ENCODE measurements at places on chromosomes 12 and 14.

DNA sequence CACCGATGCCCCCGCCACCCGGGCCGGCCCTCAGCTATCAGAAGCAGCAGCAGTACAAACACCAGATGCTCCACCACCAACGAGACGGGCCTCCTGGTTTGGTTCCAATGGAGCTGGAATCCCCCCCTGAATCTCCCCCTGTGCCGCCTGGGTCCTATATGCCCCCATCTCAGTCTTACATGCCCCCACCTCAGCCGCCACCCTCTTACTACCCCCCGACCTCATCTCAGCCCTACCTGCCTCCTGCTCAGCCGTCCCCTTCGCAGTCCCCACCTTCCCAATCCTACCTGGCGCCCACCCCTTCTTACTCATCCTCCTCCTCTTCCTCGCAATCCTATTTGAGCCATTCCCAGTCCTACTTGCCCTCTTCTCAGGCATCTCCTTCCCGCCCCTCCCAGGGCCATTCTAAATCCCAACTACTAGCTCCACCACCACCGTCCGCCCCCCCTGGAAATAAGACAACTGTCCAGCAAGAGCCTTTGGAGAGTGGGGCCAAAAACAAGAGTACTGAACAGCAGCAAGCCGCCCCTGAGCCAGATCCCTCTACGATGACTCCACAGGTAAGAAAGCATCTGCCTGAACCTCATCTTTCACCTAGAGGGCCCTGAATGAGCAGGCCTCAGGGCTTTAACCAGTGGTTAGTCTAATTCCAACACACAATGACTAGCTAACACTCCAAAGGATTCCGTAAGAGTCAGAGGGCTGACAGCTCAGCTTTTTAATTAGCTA, 851 bp downstream of the YLPM1 start:
- no peak for DNase-seq

DNA sequence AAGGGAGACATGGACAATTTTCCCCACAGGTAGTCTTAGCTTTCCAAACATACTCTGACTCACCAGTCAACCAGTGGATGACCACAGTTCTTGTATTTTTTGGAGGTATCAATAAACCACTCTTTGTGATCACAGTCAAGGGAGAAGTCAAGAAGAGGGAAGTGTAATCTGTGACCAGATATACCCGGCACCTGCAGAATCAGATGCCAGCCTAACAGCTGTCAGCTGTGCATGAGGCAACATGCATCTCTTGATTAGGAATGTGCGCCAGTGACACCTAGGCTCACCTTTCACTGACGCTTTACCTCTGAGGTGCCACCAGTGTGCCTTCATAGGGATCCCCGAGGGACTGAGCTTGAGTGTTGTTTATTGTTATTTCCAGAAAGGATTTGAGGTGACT, 20.0 kb downstream of the PROX2 start:
- no peak for DNase-seq

DNA sequence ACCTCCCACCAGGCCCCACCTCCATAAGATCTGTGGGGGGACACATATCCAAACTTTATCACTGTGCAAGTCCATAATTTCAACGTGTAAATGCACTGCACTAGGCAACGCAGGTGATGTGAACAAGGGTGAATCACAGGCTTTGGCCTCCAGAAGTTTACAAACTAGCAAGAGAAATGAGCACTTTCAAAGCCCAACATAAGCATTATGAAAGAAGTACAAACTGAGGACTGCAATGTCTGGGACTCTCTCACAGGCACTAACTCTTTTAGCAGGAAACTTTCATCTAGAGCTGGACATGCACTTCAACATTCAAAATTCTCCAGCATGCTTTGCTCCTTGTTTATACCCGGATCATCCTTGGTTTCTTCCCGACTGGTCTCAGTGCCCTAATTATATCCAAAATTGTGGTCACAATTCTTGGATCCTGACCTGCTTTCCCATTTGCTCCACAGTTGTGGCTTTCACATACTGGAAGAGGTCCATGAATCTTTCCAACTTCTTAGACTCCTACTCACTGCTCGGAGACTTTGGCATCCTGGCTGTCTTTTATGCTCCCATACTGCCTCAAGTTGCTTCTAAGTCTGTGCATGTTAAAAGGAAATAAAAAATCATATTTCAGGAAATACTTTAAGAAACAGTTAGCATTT, 44.9 kb upstream of the STRAP start:
- DNase-seq, result no peak

- no peak for DNase-seq
Observed at GRCh38 chr14:85057221-85057620, 472.7 kb upstream of the FLRT2 start.

DNA sequence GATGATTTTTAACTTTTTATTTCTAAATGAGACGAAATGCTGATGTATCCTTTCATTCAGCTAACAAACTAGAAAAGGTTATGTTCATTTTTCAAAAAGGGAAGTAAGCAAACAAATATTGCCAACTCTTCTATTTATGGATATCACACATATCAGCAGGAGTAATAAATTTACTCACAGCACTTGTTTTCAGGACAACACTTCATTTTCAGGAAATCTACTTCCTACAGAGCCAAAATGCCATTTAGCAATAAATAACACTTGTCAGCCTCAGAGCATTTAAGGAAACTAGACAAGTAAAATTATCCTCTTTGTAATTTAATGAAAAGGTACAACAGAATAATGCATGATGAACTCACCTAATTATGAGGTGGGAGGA, 139.6 kb downstream of the HMGA2 start:
- no peak for DNase-seq

GRCh38 chr14:52926953-52927352, 23.9 kb downstream of the FERMT2 start:
- no peak for DNase-seq

GRCh38 chr12:48192861-48193260, 9.4 kb downstream of the CCDC184 start:
- DNase-seq, result no peak

DNA sequence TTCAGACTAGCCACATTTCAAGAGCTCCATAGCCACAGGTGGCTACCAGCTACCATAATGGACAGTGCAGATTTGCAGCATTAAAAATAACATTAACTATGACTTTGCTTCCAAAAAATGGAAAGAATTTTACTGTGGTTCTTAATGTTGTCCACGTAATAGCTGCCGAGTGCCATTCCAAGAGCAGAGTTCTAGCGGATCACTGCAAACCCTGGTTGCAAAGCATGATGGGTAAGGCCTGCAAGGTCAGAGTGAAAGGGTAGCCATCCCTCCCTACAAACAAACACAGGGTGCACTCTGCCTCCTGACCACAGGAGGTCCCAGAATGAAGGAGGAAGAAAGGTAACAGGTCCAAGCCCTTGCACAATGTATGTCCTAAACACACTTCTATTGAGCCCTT, 157.6 kb downstream of the DPF3 start:
- peak; percentile 73 for DNase-seq

GRCh38 chr14:53180272-53181221, 27.4 kb upstream of the DDHD1 start:
- DNase-seq, result no peak

- DNase-seq, result peak; percentile 61
Observed at GRCh38 chr12:13233830-13234641, 37.5 kb downstream of the EMP1 start.

- DNase-seq, result peak; percentile 53
Observed at GRCh38 chr12:6688543-6688998, 604 bp downstream of the ZNF384 start.

GRCh38 chr12:111368291-111368787, 556 bp downstream of the PHETA1 start:
- DNase-seq, result no peak

GRCh38 chr12:6871052-6871957, 1.8 kb downstream of the SPSB2 start:
- no peak for DNase-seq

- DNase-seq, result no peak
Observed at GRCh38 chr12:105212438-105212837, 23.5 kb downstream of the APPL2 start.

DNA sequence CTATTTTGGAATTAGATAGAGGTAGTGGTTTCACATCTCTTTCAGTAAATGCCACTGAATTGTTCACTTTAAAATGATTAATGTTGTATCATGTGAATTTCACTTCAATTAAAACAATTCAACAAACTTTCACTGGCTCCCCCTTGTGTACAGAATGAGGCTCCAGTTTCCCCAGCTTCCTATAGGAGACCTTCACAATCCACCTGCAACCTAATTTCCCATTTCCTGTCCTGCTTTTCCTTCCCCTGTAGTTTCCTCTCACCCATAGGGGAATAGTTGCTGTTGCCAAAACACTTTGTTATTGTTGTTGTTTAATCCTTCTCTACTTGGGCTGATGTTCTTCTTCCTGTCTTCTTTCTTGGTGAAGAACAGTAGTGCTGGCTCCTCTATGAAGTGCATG, 59.8 kb downstream of the NPAS3 start:
- peak; percentile 20 for DNase-seq

GRCh38 chr12:48572326-48572725, 2.5 kb upstream of the LALBA start:
- no peak for DNase-seq

GRCh38 chr14:55340482-55340881, 69.3 kb downstream of the FBXO34 start:
- DNase-seq, result no peak

- DNase-seq, result no peak
Observed at GRCh38 chr14:105096206-105096875, 31.1 kb upstream of the GPR132 start.

- no peak for DNase-seq
Observed at GRCh38 chr14:89175881-89176799, 240.9 kb downstream of the FOXN3 start.

DNA sequence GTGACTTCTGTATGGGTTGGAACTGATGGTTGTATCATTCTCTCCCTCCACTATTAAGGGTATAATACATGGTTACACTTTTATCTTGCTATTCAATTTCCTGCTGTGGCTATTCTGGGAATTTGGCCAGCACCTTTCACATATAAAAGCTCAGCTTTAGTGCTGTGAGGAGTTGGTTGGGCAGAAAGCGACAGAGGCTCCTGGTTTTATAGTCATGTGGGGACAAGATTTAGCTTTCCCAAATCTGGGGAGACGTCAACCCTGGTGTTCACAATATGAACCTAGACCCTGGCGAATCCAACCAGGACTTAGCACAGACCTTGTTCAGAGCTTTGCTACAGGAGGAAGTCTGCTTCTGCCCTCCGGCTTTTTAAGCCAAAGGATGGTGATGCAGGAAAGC, 36.5 kb downstream of the FOS start:
- DNase-seq, result no peak

GRCh38 chr14:104941508-104942365, 17.1 kb downstream of the PLD4 start:
- no peak for DNase-seq

DNA sequence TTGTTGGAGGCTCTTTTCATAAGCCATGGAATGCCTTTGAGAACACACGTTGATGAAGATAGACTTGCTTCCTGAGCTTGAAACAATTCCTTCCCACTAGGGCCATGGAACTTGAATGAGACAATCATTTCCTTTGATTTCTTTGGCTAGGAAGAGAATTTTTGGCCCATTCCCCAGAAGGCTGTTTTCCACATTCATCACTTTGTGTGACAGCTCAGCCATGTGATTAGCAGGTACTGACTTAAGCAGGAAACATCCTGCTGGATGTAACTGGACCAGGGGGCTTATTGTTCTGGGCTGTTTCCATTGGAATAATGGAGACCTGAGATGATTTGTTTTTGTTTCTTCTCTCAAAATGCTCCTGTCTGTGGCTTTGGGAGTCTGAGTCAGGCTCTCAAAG, 469.8 kb upstream of the SEL1L start:
- DNase-seq, result no peak

DNA sequence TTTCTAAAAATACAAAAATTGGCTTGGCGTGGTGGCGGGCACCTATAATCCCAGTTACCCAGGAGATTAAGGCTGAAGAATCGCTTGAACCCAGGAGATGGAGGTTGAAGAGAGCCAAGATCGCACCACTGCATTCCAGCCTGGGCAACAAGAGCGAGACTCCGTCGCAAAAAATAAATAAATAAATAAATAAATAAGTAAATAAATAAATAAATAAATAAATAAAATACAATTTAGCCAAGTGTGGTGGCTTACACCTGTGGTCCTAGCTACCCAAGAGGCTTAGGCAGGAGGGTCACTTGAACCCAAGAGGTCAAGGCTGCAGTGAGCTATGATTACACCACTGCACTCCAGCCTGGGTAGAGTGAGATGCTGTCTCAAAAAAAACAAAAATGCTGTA, 26.5 kb upstream of the SPTSSA start:
- no peak for DNase-seq

DNA sequence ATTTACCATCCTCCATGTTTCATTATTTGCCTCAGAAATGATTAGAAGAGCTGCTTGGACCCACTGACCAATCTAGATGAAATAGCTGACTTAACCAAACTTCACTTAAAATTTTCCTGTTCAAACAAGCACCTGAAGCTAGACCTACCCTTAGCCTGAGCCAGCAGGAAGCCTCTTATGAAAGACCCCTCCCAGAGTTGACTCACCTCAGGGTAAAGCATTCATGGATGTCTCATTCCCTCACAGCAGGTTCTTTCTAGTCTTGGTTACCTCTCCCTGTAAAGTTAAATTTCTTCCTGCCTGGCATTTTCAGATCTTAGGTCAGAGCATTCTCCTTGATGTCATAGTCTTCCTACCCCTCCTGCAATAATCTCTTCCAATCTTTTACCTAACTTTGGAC, 1209.8 kb downstream of the FLRT2 start:
- DNase-seq, result no peak

DNA sequence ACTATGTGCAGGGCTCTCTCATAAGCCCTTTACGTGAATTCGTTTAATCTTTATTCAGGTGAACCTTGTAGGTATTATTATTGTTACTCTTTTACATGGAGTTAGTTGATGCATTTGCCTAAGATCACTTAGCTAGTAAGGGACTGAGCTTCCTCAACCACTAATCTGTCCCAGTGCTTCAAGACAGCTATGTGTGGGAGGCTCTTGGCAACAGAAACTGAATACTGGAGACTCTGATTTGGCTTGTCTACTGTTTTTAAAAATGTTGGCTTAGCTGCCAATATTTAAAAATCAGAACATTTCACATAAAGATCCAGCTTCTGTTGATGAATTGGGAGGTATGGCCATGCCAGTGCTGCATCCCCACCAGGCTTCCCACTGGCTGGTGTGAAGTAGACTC, 6.8 kb downstream of the KNTC1 start:
- no peak for DNase-seq

DNA sequence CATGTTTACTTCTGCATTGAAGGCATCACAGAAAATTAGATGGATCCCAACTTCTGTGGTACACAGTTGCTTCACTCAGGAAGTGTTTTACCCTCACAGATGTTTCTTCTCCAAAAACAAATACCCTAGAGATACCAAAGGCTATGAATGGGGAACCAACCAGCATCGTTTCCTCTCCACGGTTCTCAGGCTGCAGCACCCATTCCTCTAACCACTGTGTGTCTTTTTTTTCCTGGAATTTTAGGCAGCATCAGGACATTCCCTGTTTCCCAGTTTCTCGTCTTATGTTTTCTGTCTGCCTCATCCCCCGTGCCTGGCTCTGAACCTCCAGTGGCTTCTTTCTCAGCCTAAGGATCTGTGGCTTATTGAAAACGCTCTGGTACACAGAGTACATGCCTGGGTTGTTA, 72.0 kb upstream of the TBX5 start:
- DNase-seq, result no peak

- no peak for DNase-seq
Observed at GRCh38 chr12:73612551-73612950, 925.1 kb upstream of the ATXN7L3B start.
